Left hindlimb (tissue), 1 donor: ENCODE measurements at places on chromosomes 11 and 22.

- DNase-seq = no peak
Observed at GRCh38 chr22:29219881-29220670, 14.4 kb downstream of the EMID1 start.

GRCh38 chr11:74773476-74773875, 24.8 kb downstream of the RNF169 start:
- no peak for DNase-seq

DNA sequence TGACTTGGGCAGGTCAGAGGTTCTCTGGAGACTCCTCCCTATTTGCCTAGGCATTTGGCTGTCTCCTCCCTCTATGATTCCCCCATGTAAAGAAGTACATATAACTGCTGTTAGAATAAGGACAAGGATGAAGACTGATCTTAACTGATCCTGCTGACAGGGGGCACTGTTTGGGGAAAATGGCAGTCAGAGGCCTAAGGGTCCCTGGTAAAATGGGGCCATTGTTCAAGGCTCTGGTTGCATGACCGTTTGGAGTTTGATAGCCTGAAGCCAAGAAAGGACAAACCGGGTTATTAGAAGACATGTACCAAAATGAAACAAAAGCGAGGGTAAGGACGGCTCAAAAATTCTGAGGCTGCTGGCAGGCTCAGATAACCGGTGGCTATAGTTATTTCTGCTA, 712.2 kb downstream of the NTM start:
- no peak for DNase-seq

DNA sequence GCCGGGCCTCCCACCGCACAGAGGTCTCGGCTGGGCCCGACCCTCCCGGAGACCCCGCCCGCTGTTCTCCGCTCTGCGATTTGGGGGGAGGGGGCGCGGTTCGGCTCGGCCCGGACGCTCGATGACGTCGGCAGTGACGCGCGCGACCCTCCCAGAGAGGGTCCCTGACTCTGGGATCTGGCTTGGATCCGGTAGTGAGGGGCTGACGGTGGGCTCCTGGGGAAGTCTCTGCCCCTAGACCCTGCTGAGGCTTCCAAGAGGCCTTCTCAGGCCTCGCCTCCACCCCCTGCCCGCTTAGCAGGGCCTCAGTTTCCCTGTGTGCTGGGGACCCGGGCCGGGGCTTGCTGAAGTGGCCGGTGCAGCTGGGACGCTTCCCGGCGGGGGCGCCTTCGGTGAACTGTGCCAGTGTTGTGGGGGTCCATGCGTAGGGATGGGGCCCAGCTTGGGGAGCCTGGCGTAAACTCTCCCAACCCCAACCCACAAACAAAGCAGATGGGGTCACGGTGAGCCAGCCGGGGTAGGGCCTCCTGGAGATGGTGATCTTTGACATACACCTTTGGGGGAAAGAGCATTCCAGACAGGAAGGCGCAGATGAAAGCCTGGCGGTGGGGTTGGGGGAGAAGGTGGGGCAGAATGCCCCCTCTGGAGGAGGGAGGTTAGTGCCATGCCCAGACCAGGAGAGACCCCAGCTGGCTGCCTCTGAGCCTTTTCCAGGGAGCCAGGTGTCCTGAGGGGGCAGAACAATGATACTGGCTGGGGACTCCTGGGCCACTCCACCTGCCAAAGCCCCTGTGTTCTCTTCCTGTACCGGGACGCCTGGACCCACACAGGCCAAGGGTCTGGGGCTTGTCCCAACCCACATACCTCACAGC, 1.0 kb downstream of the B4GALNT4 start:
- DNase-seq = no peak

GRCh38 chr11:12023015-12023414, 14.6 kb upstream of the DKK3 start:
- no peak for DNase-seq

- no peak for DNase-seq
Observed at GRCh38 chr11:123255909-123256308, 60.9 kb upstream of the CLMP start.

DNA sequence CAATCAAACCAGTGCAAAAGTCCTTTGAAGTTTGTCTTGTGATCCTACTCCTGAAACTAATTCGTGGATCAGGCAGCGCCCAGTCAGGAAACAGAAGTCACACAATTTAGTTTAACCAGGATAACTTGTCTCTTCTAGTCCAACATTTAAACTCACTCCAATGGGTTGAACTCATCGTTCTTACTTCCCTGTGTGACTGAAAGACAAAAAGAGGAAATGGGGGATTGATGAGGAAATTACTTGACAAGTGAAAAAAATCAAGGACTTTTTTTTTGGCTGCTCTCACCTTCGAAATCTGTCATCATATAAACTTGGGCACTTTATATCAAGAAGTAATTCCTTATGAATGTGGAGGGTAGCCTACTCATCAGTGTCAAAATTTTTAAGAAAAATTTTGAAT, 78.4 kb downstream of the HSD17B12 start:
- DNase-seq = no peak

DNA sequence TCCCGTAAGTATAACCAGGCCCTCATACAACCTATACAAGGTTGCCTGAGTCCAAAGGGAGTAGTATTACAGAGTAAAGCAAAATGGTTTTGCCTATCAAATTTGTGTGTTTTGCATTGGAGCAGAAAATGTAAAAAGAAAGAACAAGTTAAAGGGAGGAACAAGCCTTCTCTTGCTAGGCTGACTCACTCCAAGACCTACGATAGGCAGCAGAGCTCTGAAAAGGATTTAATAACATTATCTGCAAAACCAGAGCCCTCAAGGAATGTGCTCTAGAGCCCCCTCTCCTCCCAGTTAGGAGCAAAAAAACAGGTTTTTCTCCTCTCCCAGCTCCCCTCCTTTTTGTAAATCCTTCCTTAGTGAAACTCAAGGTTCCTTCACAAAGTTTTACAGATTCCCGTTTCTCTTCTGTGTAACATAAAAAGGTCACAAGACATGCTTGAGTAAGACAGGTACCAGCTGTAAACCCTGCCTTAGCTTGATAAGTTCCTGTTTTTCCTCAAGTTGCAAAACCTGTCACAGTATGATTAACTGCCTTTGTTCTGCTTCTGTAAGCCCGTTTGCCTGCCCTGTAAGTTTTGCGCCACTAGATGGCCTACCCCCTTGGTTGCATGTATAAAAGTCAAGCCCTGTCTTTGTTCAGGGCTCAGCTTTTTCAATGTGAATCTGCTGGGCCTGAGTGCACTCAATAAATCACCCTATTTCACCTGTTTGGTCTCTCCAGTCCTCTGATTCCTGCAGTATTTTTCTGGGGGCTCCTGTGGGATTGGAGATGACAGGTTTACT, 498.2 kb downstream of the KCNA4 start:
- DNase-seq = no peak

DNA sequence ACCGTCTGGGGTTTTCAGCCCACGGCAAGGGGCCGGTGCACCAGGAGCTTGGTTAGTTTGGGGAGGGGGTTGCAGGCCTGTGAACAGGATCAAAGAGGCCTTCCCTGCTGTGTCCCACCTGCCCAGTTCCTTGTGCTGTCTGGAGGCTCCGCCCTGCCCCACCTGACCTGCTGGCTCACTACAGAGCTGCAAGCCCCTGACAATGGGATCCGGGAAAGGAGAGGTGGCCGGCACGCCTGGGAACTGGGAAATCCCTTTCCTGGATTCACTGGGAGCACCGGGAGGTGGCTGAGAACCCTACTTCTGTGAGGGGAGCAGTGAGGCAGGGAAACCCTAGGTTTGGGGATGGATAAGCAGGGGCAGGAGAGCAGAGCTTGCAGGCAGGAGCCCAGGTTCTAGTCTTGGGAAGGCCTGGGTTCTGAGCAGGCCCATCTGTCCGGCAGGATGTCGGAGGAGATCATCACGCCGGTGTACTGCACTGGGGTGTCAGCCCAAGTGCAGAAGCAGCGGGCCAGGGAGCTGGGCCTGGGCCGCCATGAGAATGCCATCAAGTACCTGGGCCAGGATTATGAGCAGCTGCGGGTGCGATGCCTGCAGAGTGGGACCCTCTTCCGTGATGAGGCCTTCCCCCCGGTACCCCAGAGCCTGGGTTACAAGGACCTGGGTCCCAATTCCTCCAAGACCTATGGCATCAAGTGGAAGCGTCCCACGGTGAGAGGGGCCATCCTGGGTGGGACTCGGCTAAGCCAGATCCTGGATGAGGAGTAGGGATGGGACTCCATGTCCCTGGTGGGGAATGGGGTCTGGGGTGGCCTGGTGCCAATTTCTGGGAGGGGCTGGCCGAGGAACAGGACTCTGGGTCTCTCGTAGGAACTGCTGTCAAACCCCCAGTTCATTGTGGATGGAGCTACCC, 786 bp downstream of the CAPN1 start:
- DNase-seq = no peak

GRCh38 chr11:12241971-12242672, 131.7 kb downstream of the MICAL2 start:
- DNase-seq = no peak

- DNase-seq = no peak
Observed at GRCh38 chr22:43315687-43316217, 27.4 kb downstream of the SCUBE1 start.

DNA sequence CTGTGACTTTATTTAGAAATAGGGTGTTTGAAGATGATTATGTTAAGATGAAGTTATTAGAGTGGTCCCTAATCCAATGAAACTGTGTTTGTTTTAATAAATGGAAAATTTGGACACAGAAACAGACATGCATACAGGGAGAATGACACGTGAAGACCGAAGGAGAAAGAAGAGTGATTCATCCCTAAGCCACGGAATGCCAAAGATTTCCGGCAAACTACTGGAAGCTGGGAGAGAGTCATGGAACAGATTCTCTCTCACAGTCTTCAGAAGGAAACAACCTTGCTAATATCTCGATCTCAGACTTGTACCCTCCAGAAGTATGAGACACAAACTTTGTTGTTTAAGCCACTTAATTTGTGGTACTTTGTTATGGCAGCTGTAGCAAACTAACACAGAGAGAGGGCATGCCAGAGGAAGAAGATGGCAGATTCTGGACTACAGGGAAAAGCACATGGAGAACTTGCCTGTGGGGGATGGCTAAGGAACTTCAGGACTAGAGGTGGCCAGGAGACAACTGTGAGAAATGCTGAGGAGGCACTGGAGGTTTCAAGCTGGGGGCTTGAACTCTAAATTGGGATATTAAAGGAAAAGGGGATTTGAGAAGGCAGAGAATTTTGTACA, 733.5 kb upstream of the CCDC90B start:
- no peak for DNase-seq

DNA sequence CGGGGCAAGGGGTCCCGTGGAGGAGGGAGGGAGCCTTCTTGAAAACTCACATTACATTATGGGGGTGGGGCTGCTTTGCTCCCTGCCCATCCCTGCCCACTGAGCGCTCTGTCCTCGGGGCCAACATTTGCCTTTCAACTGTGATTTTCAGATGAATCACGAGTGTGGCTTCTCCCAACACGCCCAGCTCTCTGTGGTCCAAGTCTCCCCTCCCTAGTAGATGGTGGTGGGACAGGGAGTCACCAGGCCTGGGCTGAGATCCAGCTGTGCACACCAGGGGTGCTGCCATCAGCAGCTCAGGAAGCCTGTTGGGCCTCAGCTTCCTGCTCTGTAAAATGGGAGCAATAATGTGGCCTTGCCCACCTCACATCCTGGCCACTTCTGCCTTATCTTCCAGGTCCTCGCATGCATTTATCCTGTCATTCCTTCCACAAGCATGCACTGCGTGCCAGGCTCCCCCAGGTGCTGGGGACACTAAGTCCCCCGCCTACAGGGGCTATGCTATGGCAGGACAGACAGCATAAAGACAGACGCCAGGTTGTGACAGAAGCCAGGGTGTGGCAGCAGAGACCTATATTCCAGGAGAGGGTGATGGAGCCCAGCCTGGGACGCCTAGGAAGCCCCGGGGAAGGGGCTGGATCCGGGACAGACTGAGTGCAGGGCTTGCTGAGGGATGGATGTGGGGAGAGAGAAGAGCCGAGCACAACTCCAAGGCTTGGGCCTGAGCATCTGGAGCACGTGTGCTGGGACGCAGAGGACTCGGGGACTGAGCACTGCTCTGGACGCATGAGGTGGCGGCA, 30.5 kb downstream of the NFAM1 start:
- no peak for DNase-seq

DNA sequence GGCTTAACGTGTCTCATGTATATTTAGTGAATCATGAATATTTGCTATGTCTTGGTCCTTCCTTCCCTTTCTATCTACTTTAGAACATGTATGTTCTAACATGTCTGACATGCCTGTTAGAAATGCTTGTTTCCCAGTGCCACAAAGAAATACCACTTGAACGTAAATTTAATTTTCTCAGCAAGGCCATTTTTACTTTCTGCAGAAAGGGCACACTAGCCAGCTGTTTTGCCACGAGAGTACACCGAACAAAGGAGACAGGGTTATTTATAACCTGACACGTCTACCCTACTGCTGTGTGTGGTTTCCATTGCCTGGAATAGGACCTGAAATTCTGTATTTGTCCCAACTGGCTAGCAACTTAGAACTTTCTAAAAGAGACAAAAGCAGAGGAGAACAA, 7.4 kb upstream of the ZBTB44 start:
- DNase-seq = no peak

DNA sequence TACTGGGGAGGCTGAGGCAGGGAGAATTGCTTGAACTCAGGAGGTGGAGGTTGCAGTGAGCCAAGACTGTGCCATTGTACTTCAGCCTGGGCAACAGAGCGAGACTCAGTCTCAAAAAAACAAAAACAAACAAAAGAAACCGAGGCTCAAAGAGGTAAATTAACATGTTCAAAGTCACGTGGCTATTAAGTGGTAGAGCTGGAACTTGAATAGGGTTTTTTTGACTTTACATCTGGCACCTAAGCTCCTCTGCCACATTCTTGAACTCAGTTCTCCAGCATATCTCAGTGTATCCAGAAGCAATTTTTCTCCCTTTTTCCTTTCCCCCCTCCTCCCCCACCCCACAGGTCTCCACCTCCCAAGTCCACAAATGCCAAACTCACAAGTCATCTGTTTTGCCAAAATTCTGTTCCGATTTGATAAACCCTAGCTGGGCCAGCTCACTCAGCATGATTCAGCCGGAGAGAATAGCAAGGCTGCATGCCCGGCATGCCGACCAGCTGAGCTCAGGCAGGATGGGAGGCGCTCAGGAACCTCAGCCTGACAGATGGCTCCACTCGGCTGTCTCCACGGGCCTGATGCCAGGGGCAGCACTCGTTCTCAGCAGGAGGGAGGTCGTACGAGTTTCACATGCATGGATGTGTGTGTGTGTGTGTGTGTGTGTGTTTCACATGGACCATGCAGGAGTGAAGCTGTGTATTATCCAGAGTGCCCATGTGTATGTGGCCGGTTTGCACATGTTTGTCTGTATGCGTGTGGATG, 63.2 kb upstream of the RRAS2 start:
- DNase-seq = peak; percentile 91

DNA sequence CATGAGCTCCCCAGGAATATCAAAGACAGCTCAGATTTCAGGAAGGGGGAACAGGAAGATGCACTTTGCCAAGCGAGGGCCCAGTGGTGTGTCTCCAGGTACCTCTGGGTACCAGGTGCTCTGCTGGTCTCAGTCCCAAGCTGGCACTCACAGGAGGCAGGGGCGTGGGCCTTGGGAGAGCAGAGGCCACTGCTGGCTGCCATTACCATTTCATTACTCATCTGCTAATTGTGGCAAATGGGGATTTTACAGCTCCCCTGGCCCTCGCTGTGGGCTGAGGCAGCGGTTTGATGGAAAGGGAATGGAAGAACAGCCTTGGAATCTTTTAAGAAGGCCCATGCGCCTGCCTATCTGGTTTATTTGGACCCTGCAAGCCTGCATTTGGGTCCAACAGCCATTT, 192.0 kb upstream of the NAV2 start:
- DNase-seq = no peak

- DNase-seq = no peak
Observed at GRCh38 chr22:46584081-46584921, 35.9 kb upstream of the GRAMD4 start.

GRCh38 chr22:23068832-23069385, 1.4 kb upstream of the GNAZ start:
- DNase-seq = peak; percentile 7

- no peak for DNase-seq
Observed at GRCh38 chr22:17772249-17772957, 1.9 kb downstream of the BID start.

- DNase-seq = no peak
Observed at GRCh38 chr22:43230971-43231723, 44.2 kb upstream of the TTLL12 start.
